ENCODE measurements at places on chromosomes 4 and X.

GRCh38 chr4:6380746-6381410, 91.5 kb downstream of the PPP2R2C start:
- DNase-seq: no peak

DNA sequence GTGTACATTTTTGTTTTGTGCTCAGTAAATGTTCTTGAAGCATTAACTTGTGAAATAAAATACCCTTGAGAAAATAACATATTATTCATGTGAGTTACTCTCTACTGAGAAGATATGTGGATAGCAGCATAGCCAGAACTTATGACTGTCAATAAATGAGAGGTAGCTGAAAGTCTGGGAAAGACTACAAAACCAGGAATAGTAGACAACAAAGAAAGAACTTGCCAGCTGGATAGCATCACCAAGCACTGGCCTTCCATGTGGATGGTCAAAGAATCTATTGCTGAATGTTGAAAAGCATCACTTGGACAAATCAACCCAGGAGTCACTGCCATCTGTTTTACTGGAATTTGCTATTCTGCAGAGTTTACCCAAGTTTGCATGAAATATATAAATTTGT, 650.0 kb upstream of the HTR2C start:
- no peak for DNase-seq

- no peak for DNase-seq
Observed at GRCh38 chrX:132373610-132374009, 115.2 kb downstream of the MBNL3 start.

- no peak for DNase-seq
Observed at GRCh38 chr4:96383349-96383748, 543.5 kb downstream of the PDHA2 start.

DNA sequence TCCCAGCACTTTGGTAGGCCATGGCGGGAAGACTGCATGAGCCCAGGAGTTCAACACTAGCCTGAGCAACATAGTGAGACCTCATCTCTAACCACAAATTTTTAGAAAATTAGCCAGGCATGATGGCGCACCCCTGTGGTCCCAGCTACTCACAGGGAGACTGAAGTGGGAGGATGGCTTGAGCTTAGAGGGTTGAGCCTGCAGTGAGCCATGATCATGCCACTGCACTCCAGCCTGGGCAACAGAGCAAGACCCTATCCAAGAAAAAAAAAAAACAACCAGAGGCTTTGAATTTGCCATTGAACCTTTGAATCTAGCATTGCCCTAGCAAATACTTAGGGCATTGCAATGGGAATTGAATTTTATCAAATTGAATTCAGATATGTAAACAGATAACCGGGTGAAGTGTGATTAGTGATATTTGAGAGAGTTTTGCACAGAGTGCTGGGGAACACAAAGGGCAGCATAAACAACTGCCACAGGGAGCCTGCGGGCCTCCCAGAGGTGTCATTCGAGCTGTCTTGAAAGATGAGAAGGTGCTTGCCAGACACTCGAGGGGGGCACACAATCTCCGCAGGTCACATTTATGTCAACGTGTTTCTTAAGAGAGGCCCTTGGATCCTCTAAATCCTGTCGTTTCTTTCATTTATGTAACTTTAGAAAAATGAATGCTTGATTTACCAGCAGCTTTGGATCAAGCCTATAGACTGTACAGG, 200.3 kb downstream of the AASDH start:
- no peak for DNase-seq

GRCh38 chrX:136586386-136586785, 54.4 kb downstream of the VGLL1 start:
- DNase-seq: no peak

DNA sequence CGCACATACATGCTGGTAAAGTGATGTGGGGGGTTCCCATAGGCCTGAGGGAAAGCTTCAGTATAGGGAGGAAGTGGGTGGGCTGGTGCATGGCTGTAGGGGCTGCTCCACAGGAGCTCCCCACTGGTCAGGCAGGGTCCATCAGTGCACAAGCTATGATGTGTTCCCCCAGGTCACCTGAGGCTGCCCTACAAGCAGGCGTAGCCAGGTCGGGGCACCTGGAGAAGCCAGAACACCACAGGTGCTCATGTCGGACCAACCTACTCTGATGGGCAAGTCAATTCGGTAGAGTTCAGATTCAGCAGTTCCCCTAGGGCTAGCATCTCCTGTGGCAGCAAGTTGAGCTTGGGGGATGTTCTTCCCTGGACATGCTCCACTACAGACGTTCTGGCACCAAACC, 103.3 kb upstream of the EPHA5 start:
- no peak for DNase-seq

GRCh38 chrX:68273887-68274286, 159.4 kb downstream of the OPHN1 start:
- no peak for DNase-seq

GRCh38 chr4:2406406-2406805, 12.0 kb downstream of the ZFYVE28 start:
- DNase-seq: no peak

GRCh38 chrX:124260845-124261244, 71.6 kb upstream of the TEX13D start:
- no peak for DNase-seq

DNA sequence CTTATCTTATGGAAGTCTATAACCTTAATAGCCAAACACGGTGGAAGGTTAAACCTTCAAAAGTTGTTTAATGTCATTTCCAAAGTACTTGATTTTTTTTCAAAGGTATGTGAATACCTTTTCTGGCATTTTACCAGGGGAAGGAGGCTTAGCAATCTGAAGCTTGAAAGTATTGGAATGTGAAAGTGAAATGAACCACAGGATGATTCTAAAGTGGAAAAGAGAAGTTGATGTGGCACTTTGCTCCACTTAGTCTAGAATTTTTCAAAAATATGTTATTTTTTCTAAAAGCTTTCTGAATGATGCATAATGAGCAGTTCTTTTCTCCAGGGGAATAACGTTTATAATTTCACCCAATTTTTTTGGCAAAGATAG, 19.2 kb downstream of the PI4K2B start:
- DNase-seq: no peak

All from NCI-H2081 (cell line).